MV-4-11 (cell line): ENCODE measurements at places on chromosomes 7 and 10.

DNA sequence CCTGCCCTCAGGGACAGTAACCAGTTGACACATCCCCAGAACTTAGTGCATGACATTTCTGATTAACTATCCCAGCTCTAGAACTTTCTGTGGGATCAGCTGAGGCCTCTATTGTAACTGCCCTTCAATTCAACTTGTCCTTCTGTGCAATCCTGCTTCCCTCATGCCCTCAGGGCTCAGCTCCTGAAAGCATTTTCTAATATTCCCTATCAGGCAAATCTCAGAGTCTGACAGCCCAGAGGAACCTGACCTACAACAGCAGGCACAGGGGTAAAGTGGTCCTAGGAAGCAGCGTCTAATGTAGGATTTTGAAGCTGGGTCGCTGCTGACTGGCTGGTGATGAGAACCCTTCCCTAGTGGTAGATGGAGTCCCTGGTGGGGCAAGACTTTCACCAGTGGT is 13.6 kb upstream of the STN1 start:
- no peak for DNase-seq

DNA sequence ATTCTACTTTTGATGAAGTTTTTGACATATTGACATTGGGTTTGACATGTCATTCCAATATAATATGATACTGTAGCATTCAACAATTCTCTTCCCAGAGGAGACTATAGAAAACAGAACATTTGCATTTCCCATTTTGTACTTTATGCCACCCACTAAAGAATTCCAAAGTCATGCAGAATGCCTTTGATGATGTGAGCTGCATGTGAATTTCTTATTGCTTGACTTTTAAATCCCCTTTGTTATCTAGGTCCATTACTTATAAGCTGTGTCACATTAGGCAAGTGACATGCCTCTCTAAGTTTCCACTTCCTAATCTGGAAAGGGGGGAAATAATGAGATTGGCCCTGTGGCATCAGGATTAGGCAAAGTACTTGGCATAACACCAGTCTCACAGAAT is 436.7 kb downstream of the AUTS2 start:
- no peak for DNase-seq

DNA sequence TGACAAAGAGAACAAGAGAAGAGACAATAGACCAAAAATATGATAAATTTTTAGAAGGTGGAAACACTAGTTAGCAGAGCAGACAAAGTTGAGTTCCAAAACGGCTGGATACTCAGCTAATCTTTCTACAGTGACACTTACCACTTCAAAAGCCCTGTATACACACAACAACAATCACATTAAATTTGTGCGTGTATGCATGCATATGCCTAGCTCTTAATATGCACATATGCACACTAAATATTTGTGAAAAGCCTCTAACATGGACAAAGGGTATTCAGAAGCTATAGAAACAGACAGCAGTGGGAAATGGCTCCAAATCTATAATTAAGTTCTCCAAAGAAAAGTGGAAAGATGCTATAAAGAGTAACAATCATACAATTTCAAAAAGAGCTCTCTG is 476.4 kb downstream of the HTR7 start:
- no peak for DNase-seq

DNA sequence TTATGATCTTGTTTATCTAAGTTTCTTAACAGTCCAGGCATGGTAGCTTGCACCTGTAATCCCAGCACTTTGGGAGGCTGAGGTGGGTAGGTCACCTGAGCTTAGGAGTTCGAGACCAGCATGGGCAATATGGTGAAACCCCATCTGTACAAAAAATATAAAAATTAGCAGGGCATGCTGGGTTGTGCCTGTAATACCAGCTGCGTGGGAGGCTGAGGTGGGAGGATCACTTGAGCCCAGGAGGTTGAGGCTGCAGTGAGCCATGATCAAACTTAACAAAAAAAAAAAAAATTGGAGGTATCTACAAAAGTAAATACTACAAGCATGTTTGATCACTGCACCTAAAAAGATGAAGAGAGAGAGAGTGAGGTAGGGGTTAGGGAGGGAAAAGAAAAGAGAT is 9.0 kb upstream of the EZH2 start:
- no peak for DNase-seq

GRCh38 chr10:20446561-20447193 is 450.4 kb downstream of the NEBL start:
- no peak for DNase-seq

DNA sequence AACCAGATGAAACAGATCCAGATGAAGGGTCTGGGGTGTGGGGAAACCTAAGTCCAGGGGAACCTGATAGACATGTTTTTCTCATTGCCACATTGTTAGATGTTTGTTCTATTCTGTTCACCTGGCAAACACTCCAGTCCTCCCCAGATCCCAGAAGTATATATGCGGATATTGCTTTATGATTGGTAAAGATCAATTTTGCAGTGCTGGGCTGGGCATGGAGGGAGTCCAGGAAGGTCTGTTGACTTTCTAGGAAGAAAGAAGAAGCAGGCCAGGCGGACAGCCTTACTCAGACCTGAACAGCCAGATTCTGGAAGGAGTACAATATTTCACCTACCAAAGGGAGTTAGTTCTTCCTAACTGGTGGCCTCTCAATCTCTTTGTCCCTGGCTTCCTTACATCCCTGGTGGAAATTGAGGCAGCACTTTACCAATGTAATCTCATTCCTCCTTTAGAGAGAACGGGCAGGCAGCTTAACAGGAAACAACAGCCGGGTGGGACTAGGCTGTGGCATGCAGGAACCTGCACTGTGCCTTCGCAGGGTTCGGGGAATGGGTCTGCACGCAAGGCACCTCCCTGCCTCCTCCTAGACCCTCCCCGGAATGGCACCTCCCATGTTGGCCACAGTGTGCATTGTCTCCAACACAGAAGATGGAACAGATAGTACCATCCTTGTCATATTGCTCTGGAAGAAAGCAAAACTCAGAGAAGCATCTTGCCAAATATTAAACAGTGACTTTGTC is 930 bp downstream of the GIMAP6 start:
- DNase-seq: no peak

- no peak for DNase-seq
Measured at GRCh38 chr7:76395965-76396726, 13.4 kb downstream of the SSC4D start.

- no peak for DNase-seq
Measured at GRCh38 chr7:116113310-116113709, 82.7 kb upstream of the TFEC start.

- DNase-seq: no peak
Measured at GRCh38 chr7:150951521-150951920, 26.6 kb downstream of the KCNH2 start.

DNA sequence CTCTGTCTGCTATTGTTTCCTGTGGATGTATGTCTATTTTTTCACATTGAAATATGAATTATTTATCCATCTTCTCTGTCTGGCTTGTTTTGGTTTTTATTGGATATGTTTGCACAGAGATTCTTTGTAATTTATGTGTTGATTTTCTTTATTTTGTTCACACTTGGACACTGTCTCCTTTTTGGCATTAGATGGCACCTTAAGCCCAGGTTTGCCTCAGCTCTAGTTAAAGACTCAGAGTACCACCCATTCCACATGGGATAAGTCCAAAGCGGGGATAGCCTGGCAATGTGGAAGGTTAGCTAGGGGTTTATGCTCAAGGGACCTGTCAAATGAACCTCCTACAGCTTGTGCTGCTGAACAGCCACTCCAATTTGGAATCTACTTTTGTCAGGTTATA is 14.1 kb downstream of the FEZF1 start:
- no peak for DNase-seq

DNA sequence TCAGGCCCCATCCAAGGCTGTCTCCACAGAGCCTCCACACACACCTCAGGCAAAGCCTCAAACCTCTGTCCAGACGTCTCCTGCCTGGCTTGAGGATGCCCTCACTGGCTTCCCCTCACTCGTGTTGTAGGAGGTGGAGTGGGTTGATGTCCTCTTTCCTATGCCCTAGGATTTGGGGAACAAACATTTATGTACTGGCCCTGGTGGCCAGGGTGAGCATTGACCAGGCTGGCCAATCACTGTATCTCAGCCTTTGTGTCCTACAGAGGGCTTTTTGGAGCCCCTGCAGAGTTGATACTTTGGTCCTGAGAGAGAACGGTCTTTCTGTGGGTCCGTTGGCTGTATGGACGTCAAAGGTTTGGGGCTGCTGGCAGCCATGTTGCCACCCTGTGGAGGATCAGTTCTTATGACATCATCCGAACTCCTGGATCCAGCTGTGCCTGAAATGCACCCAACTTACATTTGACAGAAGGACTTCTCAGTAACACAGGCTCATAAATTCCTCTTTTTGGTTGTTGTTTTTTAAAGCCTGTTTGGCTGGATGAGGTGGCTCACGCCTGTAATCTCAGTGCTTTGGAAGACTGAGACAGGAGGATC is 2.3 kb upstream of the GRID2IP start:
- DNase-seq: no peak

DNA sequence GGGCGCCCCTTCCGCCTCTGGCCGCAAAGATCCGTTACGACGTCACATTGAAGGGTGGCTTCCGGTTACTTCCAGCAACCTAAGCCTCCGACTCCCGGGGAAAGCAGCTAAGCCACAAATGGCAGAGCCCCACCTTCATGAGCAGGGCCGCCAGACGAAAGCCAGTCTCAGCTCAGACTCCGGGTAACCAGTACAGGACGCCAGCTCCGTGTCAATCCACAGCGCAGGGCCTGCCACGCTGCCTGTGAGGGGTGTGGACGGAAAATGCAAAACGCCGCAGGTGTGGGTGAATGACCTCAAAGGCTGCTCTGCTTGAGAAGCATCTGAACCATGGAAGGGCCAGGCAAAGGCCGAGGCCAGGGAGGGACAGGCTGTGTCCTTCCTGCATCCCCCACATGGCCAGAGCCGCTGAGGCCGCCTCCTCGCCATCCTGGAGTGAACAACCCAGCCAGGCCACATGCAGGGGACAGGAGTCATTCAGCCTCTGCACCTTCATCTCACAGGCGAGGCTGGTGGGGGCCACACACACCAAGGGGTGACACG is 53.5 kb upstream of the PPP2R2D start:
- no peak for DNase-seq

GRCh38 chr7:6589829-6590644 is at the start of gene INTS15:
Gene INTS15, plus strand, starts transcription at chr7:6590021. Its CDS starts 263 bp downstream, at chr7:6590284.
- peak; percentile 55 for DNase-seq

GRCh38 chr7:6648815-6649104 is 11.6 kb downstream of the ZNF316 start:
- DNase-seq: no peak

DNA sequence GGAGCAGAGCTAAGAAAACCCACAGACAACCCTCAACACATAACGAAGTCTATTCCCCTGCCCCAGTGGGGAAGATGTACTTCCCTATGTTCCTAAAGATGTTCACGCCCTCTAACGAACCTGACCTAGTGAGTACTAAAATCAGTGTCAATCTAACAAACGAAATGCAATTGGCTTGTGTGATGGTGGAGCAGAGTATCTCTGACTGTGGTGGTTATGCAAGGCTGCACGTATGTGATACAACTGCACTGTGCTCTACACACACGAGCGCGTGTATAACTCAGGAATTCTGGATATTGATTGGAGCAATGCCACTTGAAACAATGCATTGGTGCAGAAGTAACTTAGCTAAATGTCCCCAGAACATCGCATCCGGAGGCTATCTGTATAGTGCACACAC is 1.3 kb downstream of the ANKRD16 start:
- peak; percentile 58 for DNase-seq

DNA sequence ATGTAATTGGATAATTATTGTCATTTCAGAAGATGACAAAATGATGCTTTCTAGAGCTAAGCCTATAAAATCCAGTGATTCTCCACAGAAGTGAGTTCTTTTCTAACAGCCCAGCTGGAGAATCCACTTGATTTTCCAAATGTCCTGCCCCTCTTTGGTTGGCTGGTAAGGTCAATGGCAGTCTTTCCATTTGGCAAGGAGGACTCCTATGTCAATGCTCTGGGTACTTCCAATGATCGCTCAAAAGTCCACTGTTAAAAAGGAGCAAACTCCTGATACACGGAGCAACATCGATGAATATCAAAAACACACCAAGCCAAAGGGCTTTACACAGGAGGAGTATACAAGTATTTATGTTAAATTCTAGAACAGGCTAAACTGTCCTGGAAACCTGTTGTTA is 57.8 kb downstream of the STK17A start:
- DNase-seq: no peak

DNA sequence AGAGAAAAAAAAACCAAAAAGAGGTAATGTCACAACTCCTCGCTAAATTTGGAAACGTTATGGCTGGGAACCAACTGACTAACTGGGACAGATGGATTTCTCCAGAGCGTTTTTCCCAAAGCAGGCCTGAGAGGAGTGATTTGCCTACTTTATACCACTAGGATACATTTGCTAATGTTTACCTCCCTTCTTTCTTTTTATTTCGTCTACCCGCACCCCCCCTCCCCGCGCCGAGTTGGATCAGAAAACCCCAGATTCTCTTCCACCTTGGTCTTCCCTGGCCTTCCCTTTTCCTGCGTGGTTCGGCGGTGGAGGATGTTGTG is 7.2 kb downstream of the CPA2 start:
- no peak for DNase-seq

DNA sequence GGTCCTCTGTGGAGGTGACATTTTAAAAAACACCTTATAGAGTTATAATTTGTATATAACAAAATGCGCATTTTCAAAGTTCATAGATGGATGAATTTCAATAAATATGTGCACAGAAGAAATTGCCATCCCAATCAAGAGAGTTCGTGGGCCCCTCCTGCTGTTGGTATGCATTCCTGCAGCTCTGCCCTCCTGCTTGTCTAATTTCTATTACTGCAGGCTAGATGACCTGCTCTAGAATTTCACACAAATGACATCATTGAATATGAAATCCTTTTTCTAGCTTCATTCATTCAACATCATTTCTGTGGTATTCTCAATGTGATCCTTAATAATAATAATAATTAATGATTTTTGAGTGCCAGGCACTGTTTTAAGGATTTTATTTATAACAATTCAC is 348.2 kb downstream of the SDK1 start:
- DNase-seq: no peak

GRCh38 chr10:28743576-28743975 is 66.3 kb downstream of the BAMBI start:
- DNase-seq: no peak

DNA sequence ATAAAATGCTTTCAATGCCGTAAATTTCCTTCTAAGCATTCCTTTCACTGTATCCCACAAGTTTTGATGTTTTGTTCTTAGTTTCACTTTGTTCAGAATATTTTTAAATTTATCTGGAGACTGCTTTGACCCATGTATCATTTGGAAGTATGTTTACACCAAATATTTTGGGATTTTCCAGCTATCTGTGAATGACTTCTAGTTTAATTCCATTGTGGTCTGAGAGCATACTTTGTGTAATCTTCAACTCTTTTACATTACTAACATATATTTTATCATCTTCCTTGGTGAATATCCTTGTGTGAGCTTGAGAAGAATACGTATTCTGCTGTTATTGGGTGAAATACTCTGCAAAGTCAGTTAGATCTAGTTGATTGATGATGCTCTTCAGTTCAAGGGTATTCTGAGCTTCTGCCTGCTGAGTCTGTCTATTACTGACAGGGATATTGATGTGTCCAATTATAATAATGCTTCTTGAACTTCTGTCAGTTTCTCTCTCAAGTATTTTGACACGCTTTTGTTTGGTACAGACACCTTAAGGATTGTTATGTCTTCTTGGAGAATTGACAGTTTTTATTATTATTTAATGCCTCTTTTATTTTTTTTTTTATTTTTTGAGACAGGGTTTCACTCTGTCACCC is 31.6 kb downstream of the MKLN1 start:
- no peak for DNase-seq
